ENCODE measurements at places on chromosomes 7 and 10.

DNA sequence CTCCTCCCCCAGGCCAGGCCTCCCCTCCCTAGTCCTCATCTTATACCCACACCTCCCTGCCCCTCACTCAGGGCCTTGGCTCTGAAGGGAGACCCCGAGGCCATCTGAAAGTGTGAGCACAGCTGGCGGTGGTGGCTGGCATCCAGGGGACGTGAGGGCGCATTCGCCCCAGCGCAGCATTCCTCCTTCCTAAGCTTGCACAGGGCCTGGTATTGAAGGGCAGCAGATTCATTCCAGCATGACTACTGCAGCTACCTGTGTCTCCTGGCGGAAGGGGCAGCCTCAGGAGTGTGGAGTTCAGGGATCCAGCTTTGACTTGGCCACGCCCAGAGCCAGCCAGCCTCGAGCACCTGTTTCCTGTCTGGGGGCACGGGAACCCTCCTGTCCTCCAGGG, 72.6 kb downstream of the PARP12 start:
- no peak for DNase-seq

DNA sequence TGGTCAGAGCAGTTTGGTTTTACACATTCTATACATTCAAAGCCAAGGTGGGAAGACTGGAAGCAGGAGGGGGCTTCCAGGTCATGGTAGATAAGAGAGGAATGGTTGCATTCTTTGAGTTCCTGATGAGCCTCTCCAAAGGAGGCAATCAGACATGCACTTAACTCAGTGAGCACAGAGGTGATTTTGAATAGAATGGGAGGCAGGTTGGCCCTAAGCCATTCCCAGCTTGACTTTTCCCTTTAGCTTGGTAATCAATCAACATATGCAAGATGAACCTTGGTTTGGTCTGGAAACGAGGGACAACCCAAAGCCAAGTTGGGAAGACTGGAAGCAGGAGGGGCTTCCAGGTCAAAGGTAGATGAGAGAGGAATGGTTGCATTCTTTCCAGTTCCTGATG, 31.4 kb downstream of the TCERG1L start:
- DNase-seq = no peak

GRCh38 chr7:25562673-25563182, 334.4 kb upstream of the NPVF start:
- DNase-seq = no peak

GRCh38 chr10:24449321-24449740, 240.4 kb downstream of the KIAA1217 start:
- DNase-seq = no peak

DNA sequence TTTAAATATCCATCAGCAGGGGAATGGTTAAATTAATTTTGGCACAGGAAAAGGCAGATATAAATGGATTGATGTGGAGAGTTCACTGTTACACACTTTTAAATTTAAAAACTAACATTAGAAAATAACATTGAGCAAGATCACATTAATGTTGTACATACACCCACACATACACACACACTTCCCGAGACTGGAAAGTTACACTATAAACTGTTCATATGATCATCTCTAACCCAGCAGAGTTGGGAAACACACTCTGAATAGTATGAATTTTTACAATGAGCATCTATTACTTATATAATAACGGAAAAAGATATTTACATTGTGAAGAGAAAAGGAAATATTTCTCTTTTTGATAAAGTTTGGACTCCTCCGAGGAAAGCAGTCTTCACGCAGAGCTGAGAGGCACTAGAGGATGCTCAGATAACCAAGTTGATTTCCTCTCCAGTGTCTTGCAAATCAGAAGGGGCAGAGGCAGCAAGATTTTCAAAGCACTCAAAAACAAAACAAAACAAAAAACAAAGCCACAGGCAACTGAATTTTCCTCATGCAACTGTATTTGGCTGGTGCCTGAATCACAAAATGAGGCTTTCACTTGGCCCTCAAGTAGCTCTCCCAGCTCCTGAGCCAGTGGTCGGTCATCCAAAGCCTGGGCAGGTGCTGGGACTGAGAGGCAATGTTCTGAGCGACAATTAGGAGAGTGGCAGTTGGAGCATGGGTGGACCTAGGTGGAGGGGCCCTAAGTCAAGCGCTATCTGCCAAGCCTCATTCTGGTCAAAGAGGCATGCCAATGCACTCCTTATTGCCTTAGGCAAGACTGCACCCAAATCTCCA, 10.5 kb upstream of the GATAD1 start:
- DNase-seq = peak; percentile 37

DNA sequence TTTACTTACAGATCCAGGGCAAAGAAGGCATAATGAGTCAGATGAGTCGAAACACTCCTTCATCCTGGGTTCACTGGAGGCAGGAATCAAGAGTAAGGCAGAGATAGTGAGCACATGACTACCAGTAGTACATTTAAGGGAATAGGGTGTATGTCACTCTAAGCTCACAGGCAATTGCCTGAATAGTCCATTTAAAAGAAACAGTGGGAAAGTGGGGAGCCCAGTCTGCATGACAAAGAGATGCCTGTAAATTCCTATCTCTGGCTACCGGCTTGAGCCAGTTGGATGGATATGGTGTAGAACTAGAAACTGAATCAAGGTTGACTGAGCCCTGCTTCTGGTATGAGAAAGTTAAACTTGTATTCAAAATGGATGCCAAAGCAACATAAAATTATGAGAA, 861.5 kb upstream of the ZWINT start:
- DNase-seq = no peak

GRCh38 chr7:16092711-16093110, 328.6 kb downstream of the CRPPA start:
- no peak for DNase-seq
